ENCODE measurements at places on chromosomes 7 and 10.

- DNase-seq, result no peak
Observed at GRCh38 chr10:50610368-50610767, 13.4 kb downstream of the SGMS1 start.

DNA sequence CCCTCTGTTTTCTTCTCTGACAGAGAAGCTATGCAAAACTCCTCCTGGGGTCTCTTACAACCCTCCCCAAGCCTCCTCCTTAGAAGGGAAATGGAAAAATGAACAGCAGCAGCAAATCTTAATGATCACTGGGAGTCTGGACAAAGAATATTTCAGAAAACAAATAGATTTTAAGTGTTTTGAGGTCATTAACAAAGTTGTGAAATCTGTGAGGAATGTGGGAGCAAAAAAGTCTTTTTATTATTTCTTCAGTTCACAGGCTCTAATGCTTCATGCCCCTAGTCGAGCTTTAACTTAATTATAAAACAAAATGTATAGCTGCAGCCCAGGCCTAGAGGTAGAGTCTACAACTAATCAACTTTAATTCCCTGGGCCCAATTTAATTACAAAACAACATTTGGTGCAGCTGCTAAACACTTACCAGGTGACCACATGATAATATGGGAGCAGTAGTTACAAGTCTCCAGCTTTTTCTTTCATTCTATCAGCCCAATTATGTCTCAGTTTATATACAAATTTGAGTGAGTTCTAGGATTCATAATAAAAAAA lies 293.2 kb downstream of the THSD7A start:
- DNase-seq, result no peak

DNA sequence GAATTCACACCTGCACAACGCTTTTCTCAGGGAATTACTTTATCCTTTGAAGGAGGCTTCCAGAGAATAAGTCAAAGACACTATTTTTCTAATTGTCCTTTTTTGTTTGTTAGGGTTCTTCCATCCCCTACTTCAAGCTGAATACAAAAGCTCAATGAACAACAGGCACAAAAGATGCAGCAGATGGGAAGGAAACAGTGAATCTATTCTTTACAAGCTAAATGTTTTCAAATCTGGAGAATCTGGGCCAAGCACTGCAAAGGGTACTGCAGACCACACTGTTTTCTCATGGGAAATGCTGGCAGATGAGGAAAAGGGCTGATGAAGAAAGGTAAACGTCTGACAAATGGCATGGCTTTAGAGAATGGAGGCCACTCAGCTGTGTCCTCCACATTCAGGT lies 18.5 kb downstream of the LIPA start:
- no peak for DNase-seq

- DNase-seq, result no peak
Observed at GRCh38 chr10:54800741-54801421, at the start of gene PCDH15. Gene PCDH15, minus strand, starts transcription at chr10:54801231. Its CDS starts 136,969 bp downstream, at chr10:54664262.

DNA sequence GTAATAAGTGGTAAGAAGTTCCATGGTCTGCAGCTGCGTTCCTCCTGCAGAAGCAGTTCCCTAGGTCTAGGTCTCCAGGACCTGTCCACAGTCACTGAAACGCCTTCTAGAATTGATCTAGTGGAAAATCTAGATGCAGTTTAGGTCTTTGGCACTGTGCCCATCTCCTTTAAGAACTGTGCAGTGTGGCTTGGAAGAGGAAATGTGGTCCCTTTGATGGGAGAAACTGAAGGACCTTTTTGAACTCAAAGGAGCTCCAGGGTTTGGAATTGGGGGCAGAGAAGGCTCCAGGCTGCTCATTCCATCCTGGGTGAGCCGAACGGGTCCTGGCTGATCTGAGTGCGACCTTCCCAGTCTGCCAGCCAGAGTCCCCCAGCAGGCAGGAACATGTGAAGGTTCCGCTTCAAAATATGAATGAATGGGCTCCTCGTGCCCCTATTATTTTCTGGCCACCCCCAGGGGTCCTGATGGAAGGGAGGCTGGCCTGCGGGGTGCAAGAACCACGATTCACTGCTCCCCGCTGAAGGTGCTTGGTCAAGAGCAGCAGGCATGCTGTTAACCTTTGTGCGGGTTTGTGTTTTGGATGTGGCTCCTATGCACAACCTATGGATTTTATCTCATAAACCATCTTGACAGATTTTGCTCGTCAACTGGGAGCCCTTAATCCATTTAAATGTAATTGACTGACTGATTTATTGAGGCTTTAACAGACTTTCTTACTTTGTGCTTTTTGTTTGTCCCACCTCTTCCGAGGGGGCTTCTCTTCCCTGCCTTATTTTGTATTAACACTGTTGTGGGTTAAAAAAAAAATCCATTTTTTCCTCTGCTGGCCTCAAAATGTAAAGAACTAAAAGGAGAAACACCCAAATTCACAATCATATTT lies 36.7 kb downstream of the ZNF467 start:
- no peak for DNase-seq

GRCh38 chr7:95411036-95411435 lies 14.9 kb upstream of the PON3 start:
- DNase-seq, result no peak

GRCh38 chr7:6271060-6271658 lies 1.3 kb downstream of the CYTH3 start:
- peak; percentile 44 for DNase-seq

DNA sequence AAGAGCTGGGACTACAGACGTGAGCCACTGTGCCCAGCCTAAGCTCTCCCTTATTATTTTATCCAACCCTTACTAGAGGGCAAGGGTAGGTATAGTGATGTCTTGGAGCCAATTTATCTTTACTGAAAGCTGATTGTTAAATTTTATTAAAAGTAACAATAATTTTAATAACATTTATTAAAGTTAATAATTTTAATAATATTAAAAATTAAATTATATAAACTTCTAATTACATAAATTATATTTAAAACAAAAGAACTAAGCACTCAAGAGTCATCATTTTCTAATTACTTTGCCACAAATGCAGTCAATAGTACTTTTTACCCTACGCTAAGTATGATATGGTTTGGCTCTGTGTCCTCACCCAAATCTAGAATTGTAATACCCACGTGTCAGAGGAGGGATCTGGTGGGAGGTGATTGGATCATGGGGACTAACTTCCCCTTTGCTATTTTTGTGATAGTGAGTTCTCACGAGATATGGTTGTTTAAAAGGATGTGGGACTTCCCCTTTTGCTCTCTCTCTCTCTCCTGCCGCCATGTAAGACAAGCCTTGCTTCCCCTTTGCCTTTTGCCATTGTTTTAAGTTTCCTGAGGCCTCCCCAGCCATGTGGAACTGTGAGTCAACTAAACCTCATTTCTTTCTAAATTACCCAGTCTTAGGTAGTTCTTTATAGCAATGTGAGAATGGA lies 58.4 kb upstream of the ETV1 start:
- no peak for DNase-seq

- no peak for DNase-seq
Observed at GRCh38 chr10:3226960-3227744, 54.6 kb upstream of the PITRM1 start.

GRCh38 chr7:34019301-34019790 lies 114.0 kb downstream of the BMPER start:
- no peak for DNase-seq

- peak; percentile 79 for DNase-seq
Observed at GRCh38 chr10:123582084-123582989, 83.8 kb upstream of the GPR26 start.

DNA sequence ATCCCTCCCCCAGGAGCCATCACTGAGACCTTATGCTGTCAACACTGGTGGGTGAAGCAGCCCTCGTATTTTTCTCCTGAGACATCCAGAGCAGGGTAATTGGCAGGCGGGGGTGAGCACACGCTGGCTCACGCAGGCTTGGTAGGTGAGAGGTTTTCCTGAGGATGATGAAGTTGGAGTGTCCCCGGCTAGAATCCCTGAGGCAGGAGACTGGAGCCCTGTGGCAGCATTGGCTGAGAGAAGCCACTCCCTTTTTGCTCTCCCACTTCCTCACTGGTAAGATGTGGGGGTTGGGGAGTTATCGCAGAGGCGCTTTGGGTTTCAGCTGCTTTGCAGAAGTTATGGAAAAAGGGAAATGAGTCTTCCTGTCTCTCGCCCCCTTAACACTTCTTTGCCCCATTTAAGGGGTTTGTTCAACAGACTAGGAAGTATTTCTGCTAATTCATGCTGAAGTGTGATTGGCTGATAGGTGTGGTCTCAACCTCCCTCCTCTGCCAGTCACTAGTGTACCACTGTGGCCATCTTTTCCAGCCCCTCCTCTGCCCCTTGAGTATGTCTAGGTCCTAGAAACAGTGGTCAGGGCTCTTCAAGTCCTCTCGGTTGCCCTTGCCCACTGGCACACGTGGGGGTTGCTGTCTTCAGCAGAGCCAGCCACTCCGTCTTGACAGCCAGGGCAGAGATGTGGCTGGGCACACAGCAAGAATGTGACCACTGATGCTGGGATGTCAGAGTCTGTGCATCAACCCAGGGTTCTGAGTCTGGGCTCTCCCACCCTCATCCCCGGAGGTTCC lies 5.7 kb downstream of the ARPC1B start:
- DNase-seq, result peak; percentile 69

GRCh38 chr7:6491194-6491593 lies 43.4 kb upstream of the DAGLB start:
- DNase-seq, result no peak

DNA sequence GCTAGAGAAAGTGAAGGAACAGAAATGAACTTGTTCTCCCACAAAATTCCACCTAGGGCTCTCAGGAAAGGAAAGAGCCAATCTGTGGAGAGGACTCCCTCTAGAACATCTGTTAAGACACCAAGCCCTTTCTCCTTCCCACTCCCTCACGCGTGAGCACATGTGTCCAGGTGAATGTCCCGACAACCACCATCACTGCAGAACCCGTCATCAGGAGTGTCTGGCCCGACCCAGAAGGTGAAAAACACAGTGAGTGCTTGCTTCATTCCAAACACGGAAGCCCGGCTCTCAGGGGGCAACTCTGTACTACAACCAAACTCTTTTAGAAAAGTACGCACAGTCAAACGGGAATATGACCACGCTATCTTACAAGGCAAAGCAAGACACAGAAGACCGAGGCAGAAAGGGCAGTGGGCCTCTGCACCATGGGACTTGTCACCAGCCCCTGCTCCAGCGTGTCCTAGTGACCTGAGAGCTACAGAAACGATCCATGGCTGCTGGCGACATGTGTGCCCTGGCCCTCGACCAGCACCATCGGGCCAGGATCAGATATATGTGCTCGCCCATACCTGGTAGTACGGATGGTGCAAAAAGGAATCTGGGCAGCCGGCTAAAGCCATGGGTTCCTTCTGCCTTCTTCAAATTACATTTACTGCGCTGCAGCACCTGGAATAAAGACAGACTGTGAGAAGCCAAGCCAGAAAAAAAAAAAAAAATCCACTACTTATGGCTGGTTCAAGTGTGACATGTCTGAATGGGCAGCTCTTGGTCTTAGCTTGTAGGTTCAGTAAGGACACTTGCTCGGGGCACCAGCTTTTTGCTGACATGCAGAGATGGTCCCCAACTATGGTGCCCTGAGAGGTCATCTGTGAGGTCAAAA lies 50.8 kb downstream of the GRB10 start:
- no peak for DNase-seq

DNA sequence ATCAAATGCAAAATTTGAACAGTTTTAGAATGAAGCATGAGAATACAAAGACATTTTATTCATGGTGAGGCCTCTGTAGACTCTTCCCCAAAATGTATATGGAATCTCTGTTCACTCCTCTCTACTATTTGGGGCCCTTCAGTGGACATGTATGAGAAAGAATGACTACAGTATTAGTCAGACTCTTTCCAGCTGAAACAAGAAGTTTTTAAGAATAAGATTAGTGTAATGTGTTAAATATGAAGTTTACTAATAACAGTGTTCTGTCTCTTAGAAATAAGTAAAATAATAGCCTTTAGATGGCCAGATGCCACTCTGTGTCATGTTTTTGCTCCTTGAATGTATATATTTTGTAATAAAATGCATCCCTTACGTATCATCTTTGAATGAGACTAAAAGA lies 585.6 kb downstream of the SUGCT start:
- no peak for DNase-seq

GRCh38 chr10:67912331-67912946 lies 28.0 kb downstream of the SIRT1 start:
- no peak for DNase-seq

DNA sequence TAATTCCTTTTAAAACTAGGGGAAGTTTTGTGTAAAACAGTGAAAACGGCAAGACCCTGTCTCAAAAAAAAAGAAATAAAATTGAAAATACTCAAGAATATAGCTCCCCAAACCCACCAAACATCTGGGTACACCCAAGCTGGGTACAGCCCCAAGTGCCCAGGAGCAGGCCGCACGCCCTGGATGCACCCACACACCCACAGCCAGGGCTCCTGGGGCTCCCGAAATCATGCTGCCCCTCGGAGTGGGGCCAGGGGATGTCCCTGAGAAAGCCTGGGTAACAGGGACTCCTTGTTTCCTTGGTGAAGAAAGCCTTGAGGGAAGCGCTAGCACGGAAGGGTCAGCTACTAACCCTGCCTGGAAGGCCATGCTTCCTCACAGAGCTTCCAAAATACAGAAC lies 10.1 kb downstream of the BNIP3 start:
- no peak for DNase-seq

DNA sequence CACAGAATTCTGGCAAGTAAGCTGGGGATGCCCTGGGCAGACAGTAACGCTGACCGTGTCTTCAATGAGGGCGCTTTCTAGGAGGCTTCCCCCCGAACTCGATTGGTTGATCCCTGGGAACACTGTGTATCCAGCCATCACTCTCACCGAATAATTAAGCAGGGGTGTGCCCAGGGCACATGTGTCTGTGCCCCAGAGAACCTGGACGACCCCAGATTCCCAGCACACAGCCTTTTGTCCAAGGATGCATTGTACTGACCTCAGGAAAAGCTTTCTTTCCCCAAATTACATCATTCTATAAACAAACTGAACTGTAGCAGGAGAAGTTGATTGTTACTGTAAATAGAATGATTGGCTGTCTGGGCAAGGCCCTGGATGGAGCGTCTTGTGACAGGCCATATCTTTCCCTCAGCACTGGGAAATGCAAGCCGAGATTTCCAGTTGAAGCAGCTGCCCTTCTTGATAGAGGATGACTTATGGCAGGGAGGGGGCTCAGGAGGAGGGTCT lies 6.6 kb upstream of the DEPP1 start:
- DNase-seq, result no peak

DNA sequence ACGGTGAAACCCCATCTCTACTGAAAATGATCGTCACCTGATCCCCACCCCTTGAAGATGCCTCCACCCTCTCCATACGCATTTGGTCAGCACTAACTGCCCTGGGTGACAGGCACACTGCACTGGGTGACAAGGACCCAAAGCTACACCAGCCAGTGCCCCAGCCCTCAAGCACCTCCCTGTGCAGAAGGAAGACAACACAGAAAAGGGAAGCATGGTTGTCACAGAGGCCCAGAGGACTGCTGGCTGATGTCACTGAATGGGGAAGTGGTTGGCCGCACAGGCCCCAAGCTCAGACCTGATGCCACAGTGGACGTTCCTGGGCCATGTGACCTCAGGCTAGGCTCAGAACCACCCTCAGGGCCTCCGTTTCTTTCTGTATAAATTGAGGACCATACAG lies 4.2 kb upstream of the PILRA start:
- no peak for DNase-seq

- DNase-seq, result no peak
Observed at GRCh38 chr7:90648834-90649233, 52.7 kb downstream of the CDK14 start.

GRCh38 chr10:44352316-44353127 lies 32.4 kb downstream of the CXCL12 start:
- DNase-seq, result no peak

Measured in stimulated activated CD4-positive, alpha-beta T cell treated with anti-CD3 and anti-CD28 coated beads, Interleukin-15, amount 100 ng/mL, for 24 hours (primary cell).